ENCODE measurements at places on chromosomes 16 and 17.

DNA sequence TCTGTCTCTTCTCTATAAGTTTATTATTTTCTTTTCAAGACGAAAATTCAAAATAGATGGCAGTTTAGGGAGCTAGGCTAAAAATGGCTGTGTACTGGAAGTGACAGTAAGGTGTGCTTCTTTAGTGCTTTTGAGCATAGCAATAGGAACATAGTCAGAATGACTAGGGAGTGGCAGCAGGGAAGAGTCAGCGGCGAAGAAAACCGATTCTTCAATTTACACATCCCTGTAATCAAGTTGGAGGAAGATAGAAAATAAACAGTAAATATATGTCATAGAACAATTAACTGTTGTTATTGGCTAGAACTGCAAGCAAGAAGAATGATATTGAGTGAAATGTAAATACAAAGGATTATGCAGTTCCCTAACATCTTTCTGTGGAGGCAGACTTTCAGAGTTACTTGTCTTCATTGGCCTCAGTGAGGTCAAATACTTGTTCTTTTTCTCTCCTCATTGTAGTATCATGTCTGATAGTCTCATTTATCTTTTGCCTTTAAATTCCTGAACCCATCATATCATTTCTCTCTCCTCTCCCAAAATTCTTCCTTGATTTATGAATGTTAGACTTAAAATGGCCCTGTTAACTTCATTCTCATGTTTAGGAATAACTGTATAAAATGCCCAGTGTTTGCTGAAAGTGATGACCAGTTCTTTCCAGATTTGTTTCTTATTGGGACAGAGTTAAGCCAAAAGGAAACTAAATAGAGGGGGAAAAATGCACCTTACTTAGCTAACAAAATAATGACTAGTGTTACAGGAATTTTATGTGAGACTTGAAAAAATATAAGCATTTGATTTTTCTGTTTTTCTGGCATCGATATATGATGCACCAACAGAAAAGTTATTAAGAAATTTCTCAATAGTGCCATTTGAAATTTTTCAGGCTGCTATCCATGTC, 211.4 kb downstream of the BCAS3 start:
- no peak for DNase-seq

DNA sequence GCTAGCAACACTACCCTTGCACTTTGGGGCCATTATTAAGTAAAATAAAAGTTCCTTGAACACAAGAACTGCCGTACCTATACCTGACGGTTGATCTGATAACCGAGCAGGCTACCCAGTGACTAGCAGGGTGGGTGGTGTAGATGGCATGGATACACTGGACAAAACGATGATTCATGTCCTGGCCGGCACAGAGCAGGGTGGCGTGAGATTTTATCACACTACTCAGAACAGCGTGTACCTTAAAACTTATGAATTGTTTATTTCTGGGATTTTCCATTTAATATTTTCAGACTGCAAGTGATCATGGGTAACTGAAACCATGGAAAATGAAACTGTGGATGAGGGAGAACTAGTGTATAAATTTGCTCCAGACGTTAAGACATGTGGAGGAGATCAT, 41.0 kb upstream of the MSI2 start:
- peak; percentile 30 for DNase-seq

DNA sequence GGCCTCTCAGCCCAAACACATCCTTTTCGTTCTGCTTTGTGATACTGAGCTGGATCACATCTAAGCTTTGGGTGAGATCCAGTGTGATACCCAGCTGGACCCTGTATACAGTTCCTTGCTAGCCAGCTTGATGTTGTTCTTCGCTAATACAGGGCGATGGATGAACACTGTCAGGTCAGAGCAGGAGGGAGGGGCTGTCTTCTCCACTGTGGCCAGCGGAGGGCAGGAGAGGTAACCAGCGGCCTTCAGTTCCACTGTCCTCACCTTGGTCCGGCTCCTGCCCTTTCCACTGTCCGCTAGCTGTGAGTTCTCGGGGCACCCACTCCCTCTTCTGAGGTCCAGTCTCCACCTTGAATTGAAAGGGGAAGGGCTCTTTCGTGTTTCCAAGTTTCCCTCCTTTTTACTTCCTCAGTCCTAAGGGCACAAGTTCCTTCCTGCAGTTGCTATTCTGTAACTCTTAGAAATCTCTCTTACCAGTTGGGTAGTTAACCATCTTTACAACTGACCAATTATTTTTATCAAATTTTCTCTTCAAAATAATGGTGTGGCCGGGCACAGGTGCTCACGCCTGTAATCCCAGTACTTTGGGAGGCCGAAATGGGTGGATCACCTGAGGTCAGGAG, 3.0 kb upstream of the ZNF213 start:
- no peak for DNase-seq

- no peak for DNase-seq
These were observed 20.3 kb downstream of the MPP3 start for GRCh38 chr17:43812396-43813265.

DNA sequence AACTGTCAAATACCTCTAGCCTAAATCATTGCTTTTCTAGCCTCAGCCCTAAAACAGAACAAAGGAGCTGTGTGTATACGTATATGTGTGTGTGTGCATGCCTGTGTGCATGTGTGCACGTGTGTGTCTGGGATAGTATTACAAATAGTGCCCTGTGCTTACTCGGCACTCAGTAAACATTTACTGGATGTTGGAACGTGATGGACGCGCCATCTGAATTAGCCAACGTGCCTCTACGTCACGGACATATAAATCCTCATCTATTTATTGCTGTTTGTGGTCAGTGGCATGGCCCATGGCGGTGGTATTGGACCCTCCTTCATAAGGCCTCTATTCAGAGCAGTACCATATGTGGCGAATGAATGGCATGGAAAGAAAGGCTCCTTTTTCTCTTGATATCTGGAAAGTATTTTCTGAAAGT, 37.5 kb downstream of the WWP2 start:
- no peak for DNase-seq

GRCh38 chr17:66425756-66426396, 123.5 kb downstream of the PRKCA start:
- DNase-seq = no peak

Measured in pulmonary artery endothelial cell (primary cell).